Activated T-cell treated with anti-CD3 and anti-CD28 coated beads for 4 hours (primary cell): ENCODE measurements at places on chromosomes 1 and 21.

GRCh38 chr1:207840380-207840779 lies 70.5 kb downstream of the CD34 start:
- no peak for DNase-seq

DNA sequence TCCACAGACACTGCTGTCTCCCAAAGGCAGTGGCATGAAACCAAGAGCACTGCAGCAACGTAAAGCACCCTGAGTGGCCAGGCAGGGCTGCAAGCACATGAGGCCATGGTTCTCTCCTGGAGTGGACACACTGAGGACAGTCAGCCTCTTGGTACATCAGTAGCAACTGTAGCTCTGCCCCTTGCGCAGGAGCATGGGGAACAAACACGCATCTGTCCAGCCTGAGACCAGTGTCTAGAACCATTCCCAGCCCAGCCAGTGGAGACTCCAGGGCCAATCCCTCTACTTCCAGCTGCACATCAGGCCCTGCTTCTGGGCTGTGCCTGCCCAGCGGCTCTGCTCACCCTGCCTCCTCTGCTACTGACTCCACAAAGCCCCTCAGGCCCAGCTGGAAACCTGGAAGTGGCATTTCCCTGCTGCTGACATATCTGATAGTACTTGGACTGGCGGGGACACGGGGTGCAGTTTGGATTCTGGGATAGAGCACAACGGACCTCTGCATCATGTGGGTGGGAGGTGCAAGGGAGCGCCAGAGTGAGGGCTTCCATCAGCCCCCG lies 49.0 kb downstream of the TOR1AIP2 start:
- no peak for DNase-seq

DNA sequence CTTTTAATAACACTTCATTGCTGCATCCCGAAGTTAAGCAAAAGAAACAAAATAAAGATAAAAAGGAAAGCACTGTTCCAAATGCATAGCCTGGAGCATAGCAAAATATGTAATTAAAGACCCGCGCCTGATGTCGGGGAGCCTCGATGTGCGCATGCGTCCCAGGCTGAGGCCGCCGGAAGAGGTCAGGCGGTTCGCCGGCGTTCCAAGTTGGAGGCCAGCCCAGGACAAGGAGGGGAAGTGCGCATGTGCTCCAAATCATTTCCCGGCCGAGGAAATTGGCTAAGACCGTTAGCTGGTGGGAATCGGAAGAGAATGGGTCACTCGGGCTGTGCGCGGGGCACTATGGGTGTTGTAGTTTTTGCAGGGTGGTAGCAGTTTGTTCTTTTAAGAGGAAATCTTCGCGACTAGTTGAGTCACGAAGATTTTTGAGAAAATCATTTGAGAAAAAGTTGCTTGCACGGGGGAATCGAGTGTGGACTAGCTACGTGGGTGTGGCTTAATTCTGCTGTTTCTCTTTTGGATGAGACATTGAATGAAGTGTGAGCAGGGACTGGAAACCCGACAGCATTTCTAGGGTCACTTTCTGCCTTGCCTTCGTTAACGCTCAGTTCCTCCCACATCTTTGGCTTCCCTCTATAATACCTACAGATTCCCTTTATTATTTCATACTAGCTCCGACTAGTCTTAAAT lies 31.0 kb upstream of the CD1D start:
- peak; percentile 45 for DNase-seq

GRCh38 chr1:54159733-54160316 lies 7.0 kb upstream of the CDCP2 start:
- no peak for DNase-seq

GRCh38 chr1:223711173-223711572 lies 1.2 kb upstream of the CAPN2 start:
- DNase-seq: no peak

- no peak for DNase-seq
Measured at GRCh38 chr1:216896146-216896545, 172.9 kb upstream of the ESRRG start.

GRCh38 chr1:150999926-151000325 lies 6.8 kb downstream of the MINDY1 start:
- no peak for DNase-seq

- DNase-seq: no peak
Measured at GRCh38 chr1:225915538-225915991, 8.5 kb downstream of the PYCR2 start.

- DNase-seq: no peak
Measured at GRCh38 chr21:26011292-26011940, 159.2 kb downstream of the APP start.
